ENCODE measurements at places on chromosomes 5 and 9.

DNA sequence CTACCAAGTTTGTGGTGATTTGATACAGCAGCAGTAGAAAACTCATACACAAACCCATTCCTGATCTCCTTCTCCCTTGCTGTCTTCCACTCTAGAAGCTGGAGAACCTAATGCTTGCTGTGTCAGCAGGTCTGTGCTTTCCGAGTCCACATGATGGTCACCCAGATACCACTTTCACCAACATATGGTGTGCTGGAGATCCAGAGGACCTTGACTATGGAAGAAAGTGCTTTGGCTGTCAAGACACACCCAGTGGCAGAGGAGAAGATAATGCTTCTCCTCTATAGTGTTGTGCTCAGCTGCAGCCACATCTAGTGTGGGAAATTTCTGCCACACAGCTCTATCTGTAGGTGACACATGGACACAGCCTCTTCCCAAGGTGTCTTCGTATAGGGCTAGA, 67.4 kb downstream of the UGCG start:
- DNase-seq: no peak

GRCh38 chr5:113896789-113897188, 383.3 kb downstream of the YTHDC2 start:
- no peak for DNase-seq

GRCh38 chr5:149143470-149143869, 2.2 kb downstream of the ABLIM3 start:
- DNase-seq: no peak

GRCh38 chr9:99138424-99139284, 33.7 kb downstream of the TGFBR1 start:
- no peak for DNase-seq

- DNase-seq: no peak
These were observed 7.0 kb downstream of the ADAMTS13 start for GRCh38 chr9:133429214-133429613.

DNA sequence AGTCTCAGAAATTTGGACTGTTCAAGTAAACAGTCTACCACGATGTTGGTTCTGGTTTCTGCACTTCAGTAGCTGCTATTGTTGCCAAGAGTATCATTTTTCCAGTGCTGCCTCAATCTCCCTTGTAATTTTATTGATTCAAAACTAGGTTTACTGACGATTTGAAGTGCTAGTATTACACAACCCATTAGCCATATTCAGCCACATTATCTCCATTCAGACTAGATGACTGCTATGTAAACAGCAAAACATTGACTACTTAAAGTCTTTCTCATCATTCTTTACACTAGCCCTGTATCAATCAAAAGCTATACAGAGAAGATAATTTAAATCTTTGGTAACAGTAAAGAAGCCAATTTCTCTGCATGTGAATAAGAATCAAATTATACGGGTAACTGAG, 102.0 kb upstream of the TSLP start:
- DNase-seq: no peak

- no peak for DNase-seq
These were observed 6.5 kb upstream of the TLE4 start for GRCh38 chr9:79565245-79565644.

DNA sequence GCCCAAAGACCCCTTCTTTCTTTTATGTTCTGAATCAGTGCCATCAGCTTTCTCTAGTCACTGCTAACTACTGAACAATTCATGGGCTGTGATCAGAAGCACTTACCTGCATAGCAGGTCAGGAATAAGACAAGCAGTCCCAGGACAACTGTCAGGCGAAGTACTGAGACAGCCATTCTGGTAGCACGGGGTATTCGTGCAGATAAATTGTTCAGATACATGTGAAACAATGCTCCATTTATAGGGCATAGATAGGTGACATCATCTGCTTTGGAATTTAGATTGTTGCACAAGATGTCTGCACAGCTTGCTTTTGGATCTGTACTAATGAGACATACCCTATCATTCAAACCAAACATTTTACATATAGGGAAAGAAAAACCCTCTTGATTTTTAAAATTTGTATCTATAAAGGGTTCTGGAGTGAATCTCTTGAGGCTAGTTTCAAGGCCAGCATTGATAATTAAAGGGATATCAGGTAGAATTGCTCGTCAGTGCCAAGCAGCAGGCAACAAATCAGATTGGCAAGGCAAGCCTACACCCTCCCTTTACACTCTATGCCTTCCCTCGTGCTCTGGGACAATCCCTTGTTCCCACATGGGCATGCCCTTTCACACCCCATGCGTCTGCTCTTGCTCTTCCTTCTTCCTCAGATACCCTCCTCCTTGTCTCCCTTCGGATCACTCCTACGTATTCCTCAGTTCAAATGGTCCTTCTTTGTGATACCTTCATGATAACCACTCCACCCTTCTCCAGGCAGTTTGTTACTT, at the start of gene C5orf46:
Gene C5orf46, minus strand, starts transcription at position 213 of the 770 bp plus-strand sequence. Its CDS starts 37 bp downstream, at position 176.
- DNase-seq: no peak

- peak; percentile 49 for DNase-seq
These were observed 5.9 kb downstream of the ABCA2 start for GRCh38 chr9:137021979-137022661.

DNA sequence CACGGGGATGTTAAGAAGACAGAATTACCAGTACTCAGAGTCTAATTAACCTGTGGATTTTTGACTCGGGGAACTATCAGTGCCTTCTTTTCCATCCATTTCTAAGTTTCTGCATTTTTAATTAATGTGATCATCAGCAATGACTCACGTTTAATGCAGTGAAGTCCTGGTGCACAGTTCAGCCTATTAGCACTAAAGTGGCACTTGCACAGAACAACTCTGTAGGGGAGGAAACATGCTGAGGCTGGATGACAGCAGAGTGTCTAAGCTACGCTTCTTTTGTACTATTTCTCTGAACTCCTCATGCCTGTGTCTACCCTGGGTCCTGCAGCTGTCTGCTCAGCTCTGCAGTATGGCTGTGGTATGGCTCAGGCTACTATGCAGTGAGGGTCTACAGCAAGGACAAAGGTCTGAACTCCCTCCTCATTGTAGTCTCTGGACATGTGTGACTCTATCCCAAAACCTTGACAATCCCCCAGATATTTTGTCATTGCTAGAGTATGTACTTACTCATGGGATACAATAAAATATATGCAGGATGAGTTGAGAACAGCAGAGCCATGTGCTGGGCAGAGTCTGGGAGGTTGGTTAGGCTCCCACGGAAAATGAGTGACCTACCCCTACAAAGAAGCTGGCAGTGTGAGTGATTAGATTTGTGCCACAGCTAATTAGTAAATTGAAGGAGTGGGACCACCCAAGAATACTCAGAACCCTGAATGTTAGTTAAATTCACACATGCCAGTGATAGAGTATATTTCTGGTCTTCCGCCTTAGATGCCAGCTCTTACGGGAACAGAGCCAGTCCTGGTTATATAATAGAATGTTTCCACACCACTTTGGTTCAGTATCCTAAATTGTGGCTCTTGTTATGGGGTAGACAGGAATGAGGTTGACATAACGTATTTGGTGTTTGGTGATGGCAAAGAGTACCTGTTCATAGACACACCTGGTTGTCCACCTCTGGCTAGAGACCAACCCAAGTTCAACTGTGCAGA, 148.0 kb downstream of the GHR start:
- no peak for DNase-seq

DNA sequence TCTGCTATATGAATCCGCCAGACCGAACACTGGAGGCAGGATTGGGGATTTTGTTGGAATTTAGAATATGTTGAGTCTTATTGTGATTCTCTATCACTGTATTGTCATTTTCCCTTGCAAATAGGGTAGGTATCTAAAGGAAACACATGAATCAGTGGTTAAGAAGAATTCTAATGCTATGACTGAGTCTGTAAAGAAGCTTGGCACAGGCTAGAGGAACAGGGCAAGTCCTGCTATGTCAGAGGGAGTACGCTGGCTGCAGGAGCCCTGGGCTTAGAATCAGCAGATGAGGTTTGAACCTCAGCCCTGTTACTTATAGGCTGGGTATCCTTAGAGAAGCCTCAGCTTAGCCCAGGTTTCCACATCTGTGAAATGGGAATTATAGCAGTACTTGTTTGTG, 198.1 kb downstream of the NR3C1 start:
- no peak for DNase-seq

DNA sequence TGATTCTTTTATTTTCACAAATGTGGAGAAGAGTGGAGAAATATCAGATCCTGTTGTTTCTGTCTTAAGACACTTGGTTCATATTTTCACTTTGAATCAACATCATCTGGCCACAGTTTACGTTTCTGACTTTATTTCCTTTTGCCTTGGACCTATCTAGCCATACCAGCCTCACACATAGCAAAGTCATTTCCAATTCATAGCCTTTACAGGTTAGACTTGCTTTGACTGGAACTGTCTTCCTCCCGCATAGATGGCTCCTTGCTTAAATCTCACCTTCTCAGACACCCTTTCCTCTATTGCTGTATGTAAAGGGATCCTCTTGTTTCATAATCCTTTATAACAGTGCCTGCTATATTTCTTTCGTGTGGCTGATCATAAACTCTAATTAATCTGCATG, 297.8 kb downstream of the SH3GL2 start:
- DNase-seq: no peak

- no peak for DNase-seq
These were observed 174.4 kb downstream of the GAPVD1 start for GRCh38 chr9:125435776-125436612.

- no peak for DNase-seq
These were observed 17.5 kb downstream of the ANKRD33B start for GRCh38 chr5:10581424-10581748.

GRCh38 chr5:142520885-142521284, 165.0 kb downstream of the FGF1 start:
- DNase-seq: no peak

DNA sequence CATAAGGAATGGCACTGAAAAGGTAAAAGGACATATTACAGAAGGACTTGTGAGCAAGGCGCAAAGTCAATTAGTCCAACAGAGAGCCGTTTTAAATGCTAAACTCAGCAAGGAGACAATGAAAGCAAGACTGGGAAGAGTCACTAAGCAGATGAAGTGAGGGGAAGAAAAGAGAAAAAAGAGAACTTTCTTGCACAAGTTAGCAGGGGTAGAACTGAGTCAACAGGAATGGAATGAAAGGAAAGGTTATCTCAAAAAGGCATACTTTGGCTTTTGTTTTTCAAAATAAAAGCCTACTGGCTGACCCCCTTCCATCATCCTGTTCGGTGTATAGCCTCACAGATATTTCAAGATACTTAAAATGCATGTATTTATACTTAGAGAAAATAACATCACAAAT, 75.0 kb downstream of the NR6A1 start:
- no peak for DNase-seq

GRCh38 chr5:160649304-160649703, 202.7 kb downstream of the ATP10B start:
- DNase-seq: no peak

All from activated CD4-positive, alpha-beta T cell treated with anti-CD3 and anti-CD28 coated beads for 1 hour (primary cell).